Ascending aorta (tissue), 2 donors: ENCODE measurements at places on chromosomes 5 and 9.

- no peak overlapping the region for H3K4me3 ChIP-seq
- H3K36me3 ChIP-seq: no peaks in the 10 kb centered on the region
- DNase-seq: no peak
- H3K27me3 ChIP-seq: no peaks in the 10 kb centered on the region
- H3K4me1 ChIP-seq: no peaks in the 10 kb centered on the region
- H3K27ac ChIP-seq: peak overlapping the region; percentile 31
These were observed 131.1 kb downstream of the TLE1 start for GRCh38 chr9:81558091-81558830.

DNA sequence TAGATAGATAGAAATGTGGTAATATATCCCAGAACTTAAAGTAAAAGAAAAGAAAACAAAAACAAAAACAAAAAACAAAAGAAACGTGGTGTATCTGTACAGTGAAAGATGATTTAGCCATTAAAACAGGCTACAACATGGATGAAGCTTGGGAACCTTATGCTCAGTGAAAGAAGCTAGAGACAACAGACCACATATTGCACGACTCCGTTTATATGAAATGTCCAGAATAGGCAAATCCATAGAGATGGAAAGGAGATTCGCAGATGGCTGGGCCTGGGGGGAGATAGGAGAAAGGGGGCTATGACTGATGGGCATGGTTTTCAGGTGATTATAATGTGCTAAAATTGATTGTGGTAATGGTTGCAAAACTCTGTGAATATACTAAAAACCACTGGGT, 86.6 kb downstream of the ROR2 start:
- DNase-seq: no peak
- H3K36me3 ChIP-seq: no peaks in the 10 kb centered on the region
- H3K4me1 ChIP-seq: no peaks in the 10 kb centered on the region

DNA sequence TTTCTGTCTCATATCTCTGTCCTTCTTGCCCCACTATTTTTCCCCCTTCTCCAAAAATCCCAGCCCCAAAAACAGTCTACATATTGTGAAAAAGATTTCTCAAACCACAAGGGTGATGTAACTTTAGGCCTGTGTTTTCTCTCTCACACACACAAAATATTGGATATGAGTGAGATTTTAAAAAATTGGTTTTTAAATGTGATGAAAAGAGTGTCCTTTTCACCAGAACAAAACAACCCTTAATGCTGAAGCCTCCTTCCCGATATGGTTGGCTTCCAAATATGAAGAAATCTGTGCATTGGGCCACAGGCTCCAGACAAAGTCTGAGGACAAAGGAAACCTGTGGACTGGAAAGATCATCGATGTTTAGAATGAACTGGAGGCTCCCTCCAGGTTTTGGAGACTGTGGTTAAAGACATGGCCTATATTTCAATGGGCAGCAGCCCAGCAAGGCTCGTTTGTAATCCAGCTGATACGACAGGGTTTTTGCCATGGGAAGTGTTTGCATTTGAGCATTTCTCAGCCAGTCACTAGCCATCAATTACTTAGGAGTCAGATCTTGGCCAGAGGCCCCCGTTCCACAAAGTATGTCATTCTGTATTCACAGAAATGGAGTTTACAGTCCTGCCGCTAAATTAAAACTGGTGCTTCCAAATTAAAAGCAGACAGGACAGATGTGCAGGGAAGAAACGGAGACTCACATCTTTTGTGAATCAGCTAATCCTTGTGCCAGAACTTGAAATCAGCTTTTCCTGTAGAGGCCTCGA, 546.3 kb downstream of the EBF1 start:
- H3K27ac ChIP-seq: no peak overlapping the region
- no peak overlapping the region for H3K4me3 ChIP-seq
- H3K36me3 ChIP-seq: no peaks in the 10 kb centered on the region
- DNase-seq: no peak
- no peaks in the 10 kb centered on the region for H3K4me1 ChIP-seq

GRCh38 chr5:92885950-92886349, 695.1 kb downstream of the NR2F1-AS1 start:
- no peaks in the 10 kb centered on the region for H3K27me3 ChIP-seq
- no peak overlapping the region for H3K27ac ChIP-seq
- no peak for DNase-seq
- H3K4me1 ChIP-seq: no peaks in the 10 kb centered on the region

- H3K36me3 ChIP-seq: no peaks in the 10 kb centered on the region
- H3K4me1 ChIP-seq: no peaks in the 10 kb centered on the region
- H3K27me3 ChIP-seq: no peaks in the 10 kb centered on the region
These were observed 423.3 kb downstream of the TLE1 start for GRCh38 chr9:81266086-81266485.

- no peak overlapping the region for H3K27ac ChIP-seq
- peaks cover 20% of the 10 kb centered on the region for H3K4me1 ChIP-seq
- no peaks in the 10 kb centered on the region for H3K36me3 ChIP-seq
These were observed 76.6 kb downstream of the NSUN2 start for GRCh38 chr5:6556089-6556801.

GRCh38 chr9:3976865-3977613, 322.8 kb downstream of the GLIS3 start:
- no peaks in the 10 kb centered on the region for H3K27me3 ChIP-seq
- H3K36me3 ChIP-seq: no peaks in the 10 kb centered on the region
- H3K27ac ChIP-seq: no peak overlapping the region

- H3K4me3 ChIP-seq: no peak overlapping the region
- no peak for DNase-seq
- no peaks in the 10 kb centered on the region for H3K36me3 ChIP-seq
- no peaks in the 10 kb centered on the region for H3K4me1 ChIP-seq
- H3K27me3 ChIP-seq: no peaks in the 10 kb centered on the region
These were observed 507.2 kb downstream of the NFIB start for GRCh38 chr9:13806714-13807113.

- H3K4me3 ChIP-seq: no peak overlapping the region
- no peaks in the 10 kb centered on the region for H3K4me1 ChIP-seq
- DNase-seq: no peak
- H3K27me3 ChIP-seq: no peaks in the 10 kb centered on the region
- no peaks in the 10 kb centered on the region for H3K36me3 ChIP-seq
These were observed 399.2 kb upstream of the GRAMD2B start for GRCh38 chr5:126023994-126024441.

- H3K36me3 ChIP-seq: peaks cover 37% of the 10 kb centered on the region
- no peak for DNase-seq
- peak overlapping the region; percentile 100 for H3K4me3 ChIP-seq
These were observed 642 bp downstream of the RBM22 start for GRCh38 chr5:150700246-150700593.

DNA sequence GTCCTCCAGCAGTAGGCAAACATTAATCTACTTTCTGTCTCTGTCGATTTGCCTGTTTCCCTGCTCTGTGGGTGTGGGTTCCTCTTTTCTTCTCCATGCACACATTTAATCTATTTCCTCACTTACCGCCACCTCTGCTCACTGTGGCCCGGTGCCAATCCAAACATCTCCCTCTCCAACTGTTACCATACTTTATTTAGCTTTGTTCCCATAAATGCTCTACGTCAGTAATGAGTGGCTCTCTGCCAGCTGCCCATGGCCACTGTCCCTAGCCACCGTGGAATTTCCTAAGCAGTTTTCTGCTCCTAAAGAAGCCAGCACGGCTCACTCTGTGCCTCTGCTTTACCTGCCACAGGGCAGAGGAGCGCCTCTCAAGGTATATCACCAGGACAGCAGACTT, 19.5 kb upstream of the GOLPH3 start:
- H3K4me1 ChIP-seq: peaks cover 13% of the 10 kb centered on the region
- peak overlapping the region; percentile 38 for H3K4me3 ChIP-seq
- no peaks in the 10 kb centered on the region for H3K36me3 ChIP-seq
- DNase-seq: peak; percentile 95
- no peaks in the 10 kb centered on the region for H3K27me3 ChIP-seq

GRCh38 chr5:89320421-89321277, 437.7 kb upstream of the MEF2C start:
- H3K4me3 ChIP-seq: no peak overlapping the region
- peaks cover 1% of the 10 kb centered on the region for H3K4me1 ChIP-seq
- H3K27me3 ChIP-seq: no peaks in the 10 kb centered on the region
- H3K36me3 ChIP-seq: no peaks in the 10 kb centered on the region
- no peak overlapping the region for H3K27ac ChIP-seq
- no peak for DNase-seq

DNA sequence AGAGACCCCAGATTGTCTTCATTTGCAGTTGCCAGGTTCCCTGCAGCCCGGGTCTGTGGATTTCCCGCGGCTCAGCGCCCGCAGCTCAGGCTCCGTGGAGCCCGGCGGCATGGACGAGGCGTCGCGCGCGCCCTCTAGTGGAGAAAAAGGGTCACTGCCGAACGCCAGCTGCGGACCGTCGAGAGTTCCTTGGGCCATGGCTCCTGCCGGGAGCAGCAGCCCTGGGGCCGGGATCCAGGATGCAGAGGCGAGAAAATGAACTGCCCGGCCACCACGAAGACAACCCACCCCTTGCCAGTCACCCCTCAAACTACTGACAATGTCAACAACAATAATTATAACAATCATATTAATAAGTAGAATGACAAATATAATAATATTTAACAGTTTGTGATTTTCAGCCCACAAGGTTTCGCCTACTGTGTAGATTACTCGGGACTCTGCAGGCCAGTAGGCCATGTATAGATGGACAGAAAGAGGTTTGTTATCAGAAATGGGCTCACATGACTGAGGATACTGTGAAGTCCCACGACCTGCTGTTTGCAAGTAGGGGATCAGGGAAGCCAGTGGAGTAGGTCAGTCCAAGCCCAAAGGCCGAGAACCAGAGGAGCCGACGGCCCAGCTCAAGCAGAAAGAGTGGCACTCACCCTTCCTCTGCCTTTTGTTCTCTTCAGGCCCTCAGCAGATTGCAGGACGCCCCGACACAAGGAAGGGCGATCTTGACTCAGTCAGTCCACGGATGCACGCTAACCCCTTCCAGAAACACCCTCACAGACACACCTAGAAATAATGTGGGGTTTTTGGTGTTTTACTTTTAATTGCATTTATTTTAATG, 43.1 kb downstream of the BOD1 start:
- no peaks in the 10 kb centered on the region for H3K36me3 ChIP-seq
- no peak overlapping the region for H3K27ac ChIP-seq
- H3K4me3 ChIP-seq: peak overlapping the region; percentile 32
- H3K27me3 ChIP-seq: no peaks in the 10 kb centered on the region
- H3K4me1 ChIP-seq: no peaks in the 10 kb centered on the region

DNA sequence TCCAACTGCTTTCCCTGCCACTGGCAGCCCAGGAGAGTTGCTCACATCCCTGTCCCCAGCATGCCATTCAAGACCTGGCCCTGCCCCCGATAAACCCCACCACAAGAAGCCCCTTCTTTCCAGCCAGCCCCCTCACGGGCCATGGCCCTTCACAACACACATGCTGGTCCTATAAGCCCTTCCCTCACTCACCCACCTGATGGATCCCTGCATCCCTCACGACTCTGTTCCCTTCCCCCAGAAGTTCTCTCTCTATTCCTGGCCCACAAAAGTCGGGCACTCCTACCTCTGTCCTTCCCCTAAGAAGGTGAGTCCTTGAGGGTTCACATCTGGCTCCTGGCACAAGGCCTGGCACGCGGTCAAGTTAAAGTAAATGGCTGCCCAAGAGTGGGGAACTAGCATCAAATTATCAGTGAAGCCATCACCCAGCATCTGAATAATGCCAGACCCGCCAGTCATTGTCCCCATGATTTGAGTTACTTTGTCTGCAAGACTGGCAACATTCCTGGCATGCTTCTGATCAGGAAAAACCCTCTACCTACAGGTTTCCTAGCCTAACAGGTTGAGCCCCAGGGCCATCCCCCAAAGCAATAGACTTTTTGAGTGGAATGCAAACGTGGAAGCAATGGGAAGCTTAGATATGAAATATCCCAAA, 65.9 kb downstream of the CRB2 start:
- H3K4me3 ChIP-seq: no peak overlapping the region
- no peaks in the 10 kb centered on the region for H3K4me1 ChIP-seq
- no peak overlapping the region for H3K27ac ChIP-seq
- DNase-seq: no peak
- peaks cover 20% of the 10 kb centered on the region for H3K36me3 ChIP-seq
- H3K27me3 ChIP-seq: no peaks in the 10 kb centered on the region

GRCh38 chr5:157828105-157828943, 30.6 kb downstream of the CLINT1 start:
- DNase-seq: no peak
- H3K4me1 ChIP-seq: peaks cover 27% of the 10 kb centered on the region
- no peaks in the 10 kb centered on the region for H3K36me3 ChIP-seq
- no peaks in the 10 kb centered on the region for H3K27me3 ChIP-seq
- no peak overlapping the region for H3K4me3 ChIP-seq

- no peaks in the 10 kb centered on the region for H3K36me3 ChIP-seq
- no peak overlapping the region for H3K27ac ChIP-seq
- H3K27me3 ChIP-seq: no peaks in the 10 kb centered on the region
- no peaks in the 10 kb centered on the region for H3K4me1 ChIP-seq
- no peak for DNase-seq
These were observed 50.2 kb upstream of the SLC44A1 start for GRCh38 chr9:105194234-105194633.

- H3K27me3 ChIP-seq: no peaks in the 10 kb centered on the region
- no peak overlapping the region for H3K27ac ChIP-seq
- no peaks in the 10 kb centered on the region for H3K36me3 ChIP-seq
These were observed 24.6 kb downstream of the TJP2 start for GRCh38 chr9:69198521-69199220.

DNA sequence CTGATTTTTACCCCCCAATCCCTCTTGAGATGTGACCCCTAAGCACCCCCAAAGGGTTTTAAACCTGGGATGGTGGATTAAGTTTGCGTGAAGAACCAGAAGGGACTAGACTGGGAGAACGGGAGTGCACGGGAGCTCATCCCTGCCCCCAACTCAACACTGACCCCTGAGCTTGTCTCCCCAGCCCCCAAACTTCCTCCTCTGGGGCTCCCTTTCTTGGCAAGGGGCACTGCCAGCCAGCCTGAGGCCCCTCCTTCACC, 5.0 kb upstream of the SET start:
- H3K27me3 ChIP-seq: no peaks in the 10 kb centered on the region
- H3K27ac ChIP-seq: peak overlapping the region; percentile 51
- H3K36me3 ChIP-seq: no peaks in the 10 kb centered on the region
- no peak for DNase-seq

DNA sequence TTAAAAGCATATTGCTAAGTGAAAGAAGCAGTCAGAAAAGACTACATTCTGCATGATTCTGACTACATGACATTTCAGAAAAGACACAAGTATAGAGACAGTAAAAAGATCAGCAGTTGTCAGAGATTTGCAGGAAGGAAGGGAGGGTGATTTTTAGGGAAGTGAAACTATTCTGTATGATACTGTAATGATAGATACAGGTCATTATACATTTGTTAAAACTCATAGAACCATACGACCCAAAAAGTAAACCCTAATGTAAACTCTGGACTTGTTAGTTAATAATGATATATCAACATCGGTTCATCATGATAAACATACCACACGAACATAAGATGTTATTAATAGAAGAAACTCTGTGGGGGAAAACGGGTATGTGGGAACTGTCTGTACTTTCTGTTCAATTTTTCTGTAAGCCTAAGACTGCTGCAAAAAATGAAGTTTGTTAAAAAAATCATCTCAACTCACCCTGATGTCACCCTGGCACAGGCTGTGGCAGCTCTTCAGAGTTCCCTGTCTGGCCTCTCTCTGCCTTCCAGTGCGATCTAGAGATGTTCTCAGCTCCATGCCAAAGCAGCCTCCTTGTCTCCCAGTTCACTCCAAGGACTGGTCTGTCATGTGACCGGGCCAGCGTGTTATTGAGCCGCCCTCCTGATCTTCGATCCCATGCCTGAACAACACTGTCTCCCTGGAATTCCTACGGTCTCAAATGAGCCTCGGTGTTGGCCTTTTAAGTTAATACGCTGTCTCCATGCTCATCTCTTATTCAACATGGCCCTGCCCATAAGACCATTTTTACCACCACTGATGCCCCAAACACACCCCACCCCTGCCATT, 35.4 kb downstream of the PRLR start:
- H3K27me3 ChIP-seq: no peaks in the 10 kb centered on the region
- H3K4me3 ChIP-seq: no peak overlapping the region
- no peaks in the 10 kb centered on the region for H3K36me3 ChIP-seq
- no peaks in the 10 kb centered on the region for H3K4me1 ChIP-seq
- no peak overlapping the region for H3K27ac ChIP-seq
- no peak for DNase-seq
